ENCODE measurements at places on chromosomes 7 and 10. TPM values are rescaled to one million over a fixed set of nuclear protein-coding genes. Genes with fewer than 3 reads are reported as not detected.

Gene NPFFR1
- total RNA-seq = not detected

Gene PNLIPRP1
- not detected for total RNA-seq

Gene TRUB1
- 18.5 TPM for total RNA-seq

Gene KIAA1549
- 1.7 TPM for total RNA-seq

GRCh38 chr7:142880876-142881505 is 4.6 kb downstream of the TRPV6 start:
- DNase-seq = peak; percentile 38

GRCh38 chr7:126804604-126805003 is 448.1 kb downstream of the GRM8 start:
- DNase-seq = no peak

DNA sequence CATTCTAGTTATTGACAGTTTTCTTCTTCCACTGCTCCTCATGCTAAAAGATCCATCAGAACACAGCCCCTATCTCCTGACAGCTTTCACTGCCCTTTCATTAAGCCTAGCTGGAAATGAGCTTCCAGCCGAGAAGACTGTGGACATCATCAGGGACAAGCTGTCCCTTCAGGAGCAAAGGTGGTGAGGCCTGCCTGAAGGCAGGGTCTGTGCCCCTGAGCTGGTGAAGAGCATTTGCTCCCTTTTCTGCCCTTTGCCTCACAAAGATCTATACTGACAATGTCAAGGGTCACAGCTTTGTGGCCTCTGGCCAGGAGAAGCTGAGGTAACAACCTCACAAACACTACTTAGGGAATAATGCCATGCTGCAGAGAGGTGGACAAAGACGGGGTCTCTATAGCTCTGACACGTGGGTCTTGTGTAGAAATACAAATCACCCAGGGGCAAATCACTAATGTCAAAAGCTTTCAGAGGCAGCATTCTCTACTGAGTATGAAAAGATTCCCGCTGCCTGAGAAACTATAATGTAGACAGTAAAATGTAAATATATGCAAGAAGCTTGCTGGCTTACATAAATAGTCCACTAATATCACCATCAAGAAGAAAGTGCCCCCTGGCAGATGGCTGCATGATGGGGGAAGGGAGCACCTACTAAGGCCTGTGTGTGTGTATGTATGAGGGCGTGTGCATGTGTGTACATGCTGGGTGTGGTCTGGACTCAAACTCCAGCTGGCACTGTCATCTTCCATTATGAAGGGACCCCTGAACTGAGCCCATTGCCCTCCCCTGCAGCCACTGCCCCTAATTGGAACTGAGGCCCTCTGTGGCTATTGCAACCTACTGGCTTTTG is 55.8 kb downstream of the HBP1 start:
- no peak for DNase-seq

Data from activated naive CD8-positive, alpha-beta T cell treated with anti-CD3 and anti-CD28 coated beads for 36 hours (primary cell).